Stimulated activated CD4-positive, alpha-beta T cell treated with anti-CD3 and anti-CD28 coated beads, Interleukin-2, amount 100 ng/mL, for 48 hours (primary cell): ENCODE measurements at places on chromosomes 4 and X.
A peak's percentile ranks its signal among the peaks of the same experiment; 100 is the strongest.

DNA sequence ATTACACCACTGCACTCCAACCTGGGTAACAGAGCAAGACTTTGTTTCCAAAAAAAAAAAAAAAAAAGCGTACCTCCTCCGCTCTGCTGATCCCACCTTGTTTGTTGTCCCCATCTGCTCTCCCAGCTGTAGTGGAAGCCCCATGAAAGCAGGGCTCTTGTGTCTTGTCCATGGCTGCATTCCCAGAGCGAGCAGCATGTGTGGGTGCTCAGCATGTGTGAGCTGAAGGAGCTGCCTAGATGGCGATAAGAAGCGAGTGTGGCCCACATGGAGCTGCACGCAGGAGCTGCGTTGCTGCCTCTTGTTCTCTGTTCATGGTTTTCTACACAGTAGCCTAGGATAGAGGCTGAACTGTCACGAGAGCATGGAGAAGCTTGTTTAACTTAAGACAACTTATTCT is 12.4 kb downstream of the NSD2 start:
- no peak for DNase-seq

GRCh38 chr4:139084804-139085093 is 69.2 kb downstream of the NOCT start:
- no peak for DNase-seq

GRCh38 chrX:102155806-102156179 is at the start of gene BEX5:
BEX5 (minus strand) TSS chrX:102155977; CDS start chrX:102154265, 1,712 bp downstream.
- DNase-seq, result peak; percentile 40

DNA sequence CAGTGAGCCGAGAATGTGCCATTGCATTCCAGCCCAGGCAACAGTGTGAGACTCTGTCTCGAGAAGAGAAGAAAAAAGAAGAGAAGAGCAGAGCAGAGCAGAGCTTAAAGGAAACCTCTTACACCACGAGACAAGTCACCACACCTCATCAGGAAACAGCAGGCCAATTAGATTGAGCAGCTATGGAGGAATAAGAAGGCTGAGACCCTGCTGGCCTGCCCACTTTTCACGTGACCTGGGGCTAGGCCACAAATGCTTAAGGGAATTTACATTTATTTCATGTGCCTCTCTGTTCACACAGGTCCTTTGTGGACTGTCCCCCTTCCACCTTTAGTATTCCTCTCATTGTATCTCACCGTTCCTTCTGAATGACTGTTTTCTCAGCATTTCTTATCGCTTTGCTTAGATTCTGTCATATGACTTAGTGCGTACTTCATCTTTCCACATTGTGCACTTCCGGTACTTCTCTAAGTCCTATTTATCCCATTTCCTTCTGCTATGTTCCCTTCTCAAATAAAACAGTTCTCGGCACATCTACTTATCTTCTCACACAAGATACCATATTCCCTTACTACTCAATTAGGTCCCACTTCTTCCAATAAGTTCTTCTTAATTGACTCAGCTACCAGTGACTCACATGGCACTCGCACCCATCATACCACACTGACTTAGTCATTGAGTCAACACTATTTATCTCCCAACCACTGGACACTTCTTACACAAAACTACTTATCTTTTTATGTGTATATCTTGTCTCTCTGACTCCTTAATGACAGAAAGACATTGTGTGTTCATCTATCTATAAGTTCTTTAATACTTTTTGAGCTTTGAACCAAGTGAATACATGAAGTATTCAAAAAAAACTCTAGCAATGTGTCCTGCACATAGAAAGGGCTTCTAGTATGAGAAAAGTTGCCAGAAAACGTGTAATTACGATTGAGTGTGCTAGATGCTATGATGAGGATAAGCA is 11.0 kb downstream of the CUL4B start:
- DNase-seq, result no peak

DNA sequence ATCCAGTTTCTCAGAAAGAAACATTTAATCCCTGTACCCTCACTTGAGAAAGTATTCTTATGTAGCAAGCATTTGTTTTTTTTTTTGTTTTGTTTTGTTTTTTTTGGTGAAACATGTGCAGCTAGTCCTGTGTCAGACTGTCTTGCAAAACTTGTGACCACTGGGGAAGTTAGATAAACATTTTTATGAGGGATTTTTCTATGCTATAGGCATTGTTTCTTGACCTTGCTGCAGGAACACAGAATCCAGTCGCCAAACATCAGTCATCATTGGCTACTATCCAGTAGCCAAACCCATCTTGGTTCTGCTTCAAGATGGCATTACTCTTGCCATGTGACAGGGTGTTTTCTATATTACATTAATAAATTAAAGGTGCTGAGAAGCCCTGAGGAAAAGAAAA is 7.7 kb upstream of the MAPK10 start:
- no peak for DNase-seq

DNA sequence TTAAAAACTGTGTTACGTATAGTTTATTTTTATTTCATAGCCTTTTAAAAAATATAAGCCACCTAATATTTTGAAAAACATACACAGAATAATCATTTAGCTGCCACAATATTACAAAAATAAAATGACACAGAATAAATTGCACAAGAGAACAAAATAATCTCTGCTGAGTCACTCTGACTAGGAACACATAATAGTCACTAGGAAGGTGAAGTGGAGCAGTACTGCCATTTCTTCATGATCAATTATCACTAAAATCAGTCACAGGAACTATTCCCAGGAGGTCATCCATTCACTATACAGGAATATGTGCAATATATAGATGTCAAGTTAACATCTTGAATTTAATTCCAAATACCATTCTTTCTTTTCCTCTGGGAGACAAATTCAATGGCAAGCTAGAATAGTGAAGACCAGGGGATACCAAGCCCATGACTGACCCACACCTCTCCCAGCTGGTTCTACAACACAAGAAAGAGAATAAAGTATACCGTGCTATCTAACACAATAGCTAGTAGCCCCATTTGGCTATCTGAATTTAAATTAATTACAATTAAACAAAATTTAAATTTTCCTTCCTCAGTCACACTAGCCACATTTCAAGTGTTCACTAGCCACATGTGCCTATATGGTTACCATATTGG is 5.9 kb downstream of the SMIM43 start:
- no peak for DNase-seq

- no peak for DNase-seq
These were observed at the start of gene SERTM2 for GRCh38 chrX:111511477-111511876. SERTM2 (plus strand) TSS chrX:111511645; CDS start chrX:111518858, 7,213 bp downstream.

GRCh38 chr4:87732033-87732765 is 67.2 kb upstream of the IBSP start:
- no peak for DNase-seq

DNA sequence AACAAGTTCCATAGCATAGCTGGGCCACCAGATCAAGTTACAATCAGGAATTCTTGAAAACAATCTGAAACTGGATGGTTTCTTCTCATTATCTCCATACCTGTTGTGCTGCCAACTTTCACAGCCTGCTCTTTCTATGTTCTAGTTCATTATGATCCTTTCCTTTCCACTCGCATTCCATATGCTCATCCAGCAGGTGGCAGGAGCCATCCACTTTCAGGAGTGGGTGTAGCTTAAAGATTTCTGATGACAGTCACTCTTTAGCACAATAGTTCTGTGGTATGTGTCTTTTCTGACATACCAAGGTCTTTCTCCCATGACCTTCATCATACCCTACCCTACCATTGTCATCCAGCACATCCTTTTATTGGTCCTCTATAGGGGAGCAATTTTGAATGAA is 46.4 kb downstream of the PAGE2 start:
- peak; percentile 11 for DNase-seq

DNA sequence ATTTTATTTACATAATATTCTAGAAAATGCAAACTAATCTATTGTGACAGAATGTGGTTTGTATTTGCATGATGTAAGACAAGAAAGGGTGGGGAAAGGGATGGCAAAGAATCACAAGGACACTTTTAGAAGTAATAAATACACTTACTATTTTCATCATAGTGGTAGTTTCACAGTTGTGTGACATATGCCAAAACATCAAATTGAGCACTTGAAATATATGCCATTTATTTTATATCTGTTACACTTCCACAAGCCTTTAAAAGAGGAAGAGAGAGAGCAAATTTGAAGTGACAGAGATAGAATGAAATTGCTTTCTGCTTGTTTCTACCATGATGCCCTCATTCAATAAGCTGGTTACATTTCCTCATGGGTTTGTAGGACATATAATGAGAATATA is 230.0 kb upstream of the NWD2 start:
- DNase-seq, result no peak

DNA sequence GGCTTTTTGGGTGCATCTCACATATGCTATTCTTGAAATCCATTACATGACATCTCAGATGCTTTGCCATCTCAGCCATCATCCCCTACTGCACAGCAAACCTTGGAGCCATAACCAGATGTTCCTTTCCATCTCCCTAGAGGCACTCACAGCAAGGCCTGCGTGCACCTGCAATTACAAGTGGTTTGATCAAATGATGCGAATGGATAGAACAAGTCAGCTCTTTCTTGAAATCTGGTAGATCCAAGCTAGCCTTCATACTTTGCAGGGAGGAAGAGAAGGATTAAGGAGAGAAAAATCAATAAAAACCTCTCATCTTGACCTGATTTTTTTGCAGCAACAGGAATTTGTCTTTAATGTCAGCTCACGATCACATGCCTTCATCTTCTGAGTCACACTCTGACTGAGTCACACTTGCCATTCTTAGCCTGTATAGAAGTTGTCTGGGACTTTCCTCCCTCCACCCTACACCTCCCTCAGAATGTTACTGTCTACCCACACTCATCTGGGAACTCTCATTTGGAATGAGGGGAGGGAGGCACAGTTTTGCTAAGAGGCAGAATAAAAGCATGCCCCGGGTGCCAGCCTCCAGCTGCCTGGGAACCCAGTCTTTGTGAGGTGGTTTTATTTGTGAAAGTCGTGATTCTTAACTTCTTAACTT is 11.9 kb upstream of the TRIML1 start:
- DNase-seq, result no peak

- DNase-seq, result no peak
These were observed 63.2 kb upstream of the TNIP3 start for GRCh38 chr4:121227341-121227792.
